Activated CD8-positive, alpha-beta memory T cell treated with anti-CD3 and anti-CD28 coated beads for 1 hour (primary cell): ENCODE measurements at places on chromosomes 1 and 21.

DNA sequence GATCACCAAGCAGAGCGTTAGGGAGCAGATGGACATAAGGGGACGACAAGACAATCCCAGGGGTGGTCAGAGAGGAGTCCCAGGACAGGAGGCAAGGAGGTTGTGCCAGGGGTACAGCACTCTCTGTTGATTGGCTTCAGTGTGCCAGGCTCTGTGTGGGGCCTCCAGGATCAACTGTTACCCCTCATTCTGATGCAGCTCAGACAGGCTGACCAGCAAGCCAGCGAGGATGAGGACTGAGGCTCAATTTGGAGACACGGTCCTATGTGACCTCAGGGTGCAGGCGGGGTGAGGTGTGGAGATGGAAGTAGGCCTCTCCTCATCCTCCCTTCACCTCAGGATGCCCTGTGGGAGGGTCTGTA lies 4.0 kb downstream of the HYI start:
- DNase-seq = no peak

GRCh38 chr1:76632136-76632535 lies 235.1 kb upstream of the ST6GALNAC5 start:
- no peak for DNase-seq

DNA sequence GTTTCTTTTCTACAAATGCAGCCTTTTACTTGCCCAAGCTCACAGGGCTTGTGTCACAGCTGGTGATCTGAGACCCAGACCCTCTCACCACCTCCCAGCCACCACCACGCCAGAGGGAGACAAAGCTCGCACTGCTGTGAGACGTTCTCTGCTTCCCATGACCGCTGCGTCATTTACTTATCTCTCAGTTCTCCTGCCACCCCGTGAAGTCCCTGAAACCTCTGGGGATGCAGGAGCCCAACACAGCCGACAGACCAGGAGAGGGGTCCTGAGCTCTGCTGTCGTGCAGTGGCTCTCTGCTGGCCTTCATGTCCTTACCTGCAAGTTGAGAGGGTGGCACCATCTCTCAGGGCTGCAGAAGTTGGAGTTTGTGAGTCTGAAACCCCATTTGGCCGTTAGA lies 77.7 kb downstream of the SLC16A1 start:
- DNase-seq = no peak

DNA sequence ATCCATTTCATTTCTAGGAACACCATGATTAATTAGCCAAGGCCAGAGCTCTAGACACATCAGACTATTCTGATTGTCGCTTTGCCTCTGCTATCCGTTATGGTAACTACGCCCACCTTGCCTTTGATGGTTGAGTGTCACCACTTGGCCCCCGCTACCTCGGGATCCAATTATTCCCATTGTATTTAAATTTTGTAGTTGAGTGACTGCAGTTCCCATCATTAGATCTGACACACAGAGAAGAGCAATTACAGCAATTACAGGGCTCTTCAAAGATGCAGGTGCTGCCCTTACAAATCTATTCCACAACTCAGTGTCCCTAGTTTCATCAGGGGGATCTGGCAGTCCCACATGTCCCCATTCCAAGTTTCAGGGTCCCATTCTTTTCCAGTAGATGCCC lies 44.9 kb upstream of the ABCA4 start:
- DNase-seq = no peak

DNA sequence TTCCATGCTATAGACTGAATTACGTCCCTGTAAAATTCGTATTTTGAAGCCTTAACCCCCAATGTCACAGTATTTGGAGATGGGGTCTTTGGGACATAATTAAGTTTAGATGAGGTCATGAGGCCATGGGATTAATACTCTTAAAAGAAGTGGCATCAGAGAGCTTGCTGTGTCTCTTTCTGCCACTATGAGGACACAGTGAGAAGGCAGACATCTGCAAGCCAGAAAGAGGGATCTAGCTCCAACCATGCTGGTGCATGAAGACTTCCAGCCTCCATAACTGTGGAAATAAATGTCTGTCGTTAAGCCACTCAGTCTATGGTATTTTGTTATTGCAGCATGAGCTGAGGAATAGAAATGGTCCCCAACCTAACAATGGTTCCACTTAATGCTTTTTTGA lies 99.0 kb downstream of the LTN1 start:
- no peak for DNase-seq

DNA sequence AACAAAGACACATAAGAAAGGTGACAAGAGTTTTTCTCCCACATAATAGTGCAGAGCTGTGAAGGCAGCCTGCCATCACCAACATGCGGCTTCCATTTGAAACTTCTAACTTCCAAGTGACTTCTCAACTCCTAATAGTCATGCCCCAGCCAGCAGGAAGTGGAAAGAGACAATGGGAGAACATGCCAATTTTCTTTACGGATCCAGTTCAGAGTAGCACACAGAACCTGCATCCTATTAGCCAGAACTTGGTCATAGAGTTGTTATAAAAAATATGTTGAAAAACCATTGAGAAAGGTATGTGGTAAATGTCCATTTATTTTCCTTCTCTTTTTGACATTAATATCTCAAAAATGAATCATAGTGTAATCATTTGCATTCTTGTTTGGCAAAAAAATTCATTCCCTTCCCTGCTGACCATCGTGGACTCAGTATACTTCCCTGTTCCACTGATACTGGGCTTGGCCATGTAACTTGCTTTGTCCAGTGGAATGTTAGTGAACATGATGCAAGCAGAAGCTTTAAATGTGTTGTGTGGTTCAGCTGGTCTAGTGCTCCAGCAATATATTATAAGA lies 197.4 kb downstream of the SEC16B start:
- DNase-seq = no peak

DNA sequence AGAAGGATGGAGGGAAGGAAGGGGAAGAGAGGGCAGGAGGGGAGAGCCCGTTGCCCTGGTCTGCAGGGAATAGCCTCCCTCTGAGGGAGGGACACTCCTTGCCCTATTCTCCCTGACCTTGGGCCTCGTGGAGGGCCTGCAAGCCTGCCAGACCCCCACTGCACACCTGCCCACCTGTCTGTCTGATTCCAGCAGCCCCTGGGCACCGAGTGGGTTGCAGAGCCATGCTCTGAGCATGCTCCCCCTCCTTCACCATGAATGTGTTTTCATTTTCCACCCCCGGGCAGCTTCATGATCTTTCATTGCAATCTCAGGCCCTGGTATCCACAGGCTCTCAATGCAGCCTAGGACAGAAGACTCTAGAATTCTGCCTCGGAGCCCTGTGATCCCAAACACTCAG lies 5.1 kb upstream of the NPHP4 start:
- no peak for DNase-seq

DNA sequence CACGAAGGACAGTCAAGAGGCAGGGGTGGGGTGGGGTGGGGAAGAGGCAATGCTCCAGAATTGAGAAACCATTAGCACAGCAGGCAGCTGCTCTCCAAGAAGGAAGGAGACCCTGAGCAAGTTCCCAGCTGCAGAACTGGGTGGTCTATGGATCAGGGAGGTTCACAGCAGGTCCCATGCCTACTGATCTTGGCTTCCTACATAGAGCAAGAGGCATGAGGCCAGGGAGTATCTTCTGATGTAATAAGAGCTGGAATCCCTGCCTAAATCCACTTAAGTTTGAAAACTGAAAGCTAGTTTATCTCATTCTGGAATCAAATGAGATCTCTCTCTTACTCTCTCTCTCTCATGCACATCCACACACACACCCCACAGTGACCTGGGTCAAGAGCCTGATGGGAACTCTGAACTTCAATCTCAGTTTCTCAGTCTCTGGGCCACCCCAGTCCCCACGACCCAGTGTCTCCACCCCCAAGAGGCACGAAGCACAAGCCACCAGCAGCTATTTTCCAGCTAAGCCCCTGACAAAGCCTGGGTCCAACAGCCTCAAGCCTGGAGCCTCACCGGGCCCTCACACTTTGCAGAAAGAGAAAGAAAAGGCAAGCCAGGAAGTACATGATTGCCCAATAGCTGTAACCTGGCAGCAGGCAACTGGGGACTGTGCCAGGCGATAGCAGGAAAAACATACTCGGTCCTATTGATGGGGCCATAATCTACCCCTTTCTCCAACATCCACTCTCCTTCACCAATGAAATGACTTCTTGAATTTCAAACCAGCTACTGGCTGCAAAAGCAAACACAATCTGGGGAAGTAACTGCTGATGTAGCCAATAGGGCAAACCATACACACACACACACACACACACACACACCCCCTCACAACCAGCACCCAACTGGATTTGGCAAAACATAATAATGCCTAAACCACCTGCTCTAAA lies 2.2 kb downstream of the NUAK2 start:
- DNase-seq = no peak
